ENCODE measurements at places on chromosomes 1 and 21. TPM values are rescaled to one million over a fixed set of nuclear protein-coding genes. Genes with fewer than 3 reads are reported as not detected.

DNA sequence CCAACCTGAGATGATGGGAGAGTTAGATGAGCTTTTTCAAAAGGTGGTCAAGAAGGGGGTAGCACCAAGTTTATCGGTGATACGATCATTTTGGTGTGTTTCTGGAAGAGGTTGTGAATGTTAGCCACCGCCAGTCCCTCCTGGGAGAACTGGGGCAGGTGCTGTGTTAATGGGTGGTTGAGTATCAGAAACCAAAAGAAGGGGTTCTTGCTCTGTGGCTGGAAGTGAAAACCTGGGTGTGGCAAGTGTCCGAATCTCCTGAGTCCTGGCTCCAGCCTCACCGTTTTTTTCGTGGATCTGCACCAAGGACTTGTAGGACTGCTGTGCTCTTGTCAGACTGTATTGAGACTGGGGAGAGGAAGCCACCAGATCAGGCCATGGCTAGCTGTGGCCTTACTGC lies 7.8 kb downstream of the UBE2Q1 start:
- H3K4me3 ChIP-seq = no peak overlapping the region
- H3K27ac ChIP-seq = no peak overlapping the region
- no peak for DNase-seq
- H3K4me1 ChIP-seq = no peaks in the 10 kb centered on the region

GRCh38 chr1:39623053-39623452 lies 16.4 kb downstream of the HEYL start:
- peaks cover 21% of the 10 kb centered on the region for H3K27me3 ChIP-seq
- no peaks in the 10 kb centered on the region for H3K4me1 ChIP-seq
- no peak for DNase-seq
- no peak overlapping the region for H3K4me3 ChIP-seq

DNA sequence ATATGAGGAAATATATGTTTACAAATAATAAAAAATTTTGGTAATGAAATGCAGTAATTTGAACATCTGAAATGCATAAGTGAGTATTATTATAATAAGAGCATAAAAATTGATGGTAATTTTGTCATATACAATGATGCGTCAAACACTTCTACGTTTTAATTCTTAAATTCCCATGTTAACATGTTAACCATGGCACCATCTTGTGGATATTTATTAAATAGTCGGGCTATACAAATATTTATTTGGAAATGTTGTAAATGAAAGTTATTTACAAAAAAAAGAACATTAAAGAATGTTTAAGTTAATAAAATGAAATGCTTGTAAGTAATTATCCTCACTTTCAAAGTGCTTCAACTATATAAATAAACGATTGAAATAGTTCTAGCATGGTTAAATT lies 57.2 kb upstream of the C1orf185 start:
- no peak overlapping the region for H3K4me3 ChIP-seq
- no peak overlapping the region for H3K27ac ChIP-seq

DNA sequence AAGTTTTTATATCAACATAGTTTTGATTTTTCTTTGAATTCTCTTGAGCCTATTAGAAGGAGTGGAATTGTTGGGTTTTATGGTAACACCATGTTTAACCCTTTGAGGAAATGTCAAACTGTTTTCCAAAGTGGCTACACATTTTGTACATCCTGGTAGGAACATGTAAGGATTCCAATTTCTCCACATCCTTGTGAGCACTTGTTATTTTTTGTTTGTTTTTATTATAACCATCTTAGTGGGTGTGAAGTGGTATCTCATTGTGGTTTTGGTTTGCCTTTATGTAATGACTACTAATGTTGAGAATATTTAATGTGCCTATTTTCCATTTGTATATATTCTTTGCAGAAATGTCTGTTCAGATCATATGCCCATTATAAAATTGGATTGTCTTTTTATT lies 120.5 kb downstream of the FGGY start:
- no peaks in the 10 kb centered on the region for H3K27me3 ChIP-seq
- H3K27ac ChIP-seq = no peak overlapping the region
- DNase-seq = no peak
- H3K36me3 ChIP-seq = no peaks in the 10 kb centered on the region
- H3K4me3 ChIP-seq = no peak overlapping the region
- H3K4me1 ChIP-seq = no peaks in the 10 kb centered on the region

- H3K4me3 ChIP-seq = no peak overlapping the region
- no peaks in the 10 kb centered on the region for H3K27me3 ChIP-seq
- H3K4me1 ChIP-seq = no peaks in the 10 kb centered on the region
- DNase-seq = no peak
Observed at GRCh38 chr1:8251635-8252034, 66.3 kb upstream of the SLC45A1 start.

FCRL1 gene
- total RNA-seq = not detected

MYOG gene
- not detected for total RNA-seq

DNA sequence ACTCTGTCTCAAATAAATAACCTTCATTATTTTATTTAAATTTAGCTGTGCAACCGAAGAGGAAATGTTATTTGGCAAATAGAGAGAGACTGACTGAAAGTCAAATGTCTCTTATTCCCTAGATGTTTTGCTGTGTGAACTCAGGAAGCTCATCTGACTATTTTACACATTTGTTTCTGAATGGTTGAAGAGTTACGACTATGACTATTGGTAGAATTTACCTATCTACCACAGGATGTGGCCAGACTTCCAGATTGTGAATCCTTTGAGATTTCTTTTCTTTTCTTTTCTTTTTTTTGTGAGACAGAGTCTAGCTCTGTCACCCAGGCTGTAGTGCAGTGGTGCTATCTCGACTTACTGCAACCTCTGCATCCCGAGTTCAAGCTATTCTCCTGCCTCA lies 5.3 kb upstream of the SDE2 start:
- no peak overlapping the region for H3K27ac ChIP-seq
- peaks cover 22% of the 10 kb centered on the region for H3K4me1 ChIP-seq
- H3K36me3 ChIP-seq = no peaks in the 10 kb centered on the region

- DNase-seq = no peak
- H3K4me3 ChIP-seq = no peak overlapping the region
- no peak overlapping the region for H3K27ac ChIP-seq
- no peaks in the 10 kb centered on the region for H3K36me3 ChIP-seq
- no peaks in the 10 kb centered on the region for H3K4me1 ChIP-seq
- no peaks in the 10 kb centered on the region for H3K27me3 ChIP-seq
Observed at GRCh38 chr1:42784547-42784945, 245 bp upstream of the TMEM269 start.

- no peak overlapping the region for H3K4me3 ChIP-seq
- no peaks in the 10 kb centered on the region for H3K4me1 ChIP-seq
- no peaks in the 10 kb centered on the region for H3K36me3 ChIP-seq
- H3K27me3 ChIP-seq = no peaks in the 10 kb centered on the region
- no peak for DNase-seq
Observed at GRCh38 chr1:25556791-25557476, 13.5 kb downstream of the LDLRAP1 start.

FCN3 gene
- not detected for total RNA-seq

GRCh38 chr1:9129266-9130041 lies 552 bp upstream of the GPR157 start:
- peak overlapping the region; percentile 57 for H3K4me3 ChIP-seq
- H3K4me1 ChIP-seq = no peaks in the 10 kb centered on the region
- H3K27ac ChIP-seq = no peak overlapping the region
- peaks cover 28% of the 10 kb centered on the region for H3K27me3 ChIP-seq

DNA sequence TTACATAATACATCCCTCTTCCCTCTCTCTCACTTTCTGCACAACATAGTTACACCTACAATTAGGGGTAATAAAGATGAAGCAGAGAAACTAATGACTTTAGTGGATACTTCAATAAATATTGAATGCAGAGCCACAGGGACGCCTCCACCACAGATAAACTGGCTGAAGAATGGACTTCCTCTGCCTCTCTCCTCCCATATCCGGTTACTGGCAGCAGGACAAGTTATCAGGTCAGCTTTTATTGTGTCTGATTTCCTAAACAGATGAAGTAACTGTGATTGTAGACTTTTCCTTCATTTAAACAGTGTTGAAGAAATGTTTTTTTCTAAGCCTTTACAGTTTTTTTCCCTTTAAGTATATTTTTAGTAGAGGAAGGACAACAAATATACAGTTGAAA lies 281.6 kb downstream of the TPR start:
- no peaks in the 10 kb centered on the region for H3K36me3 ChIP-seq
- no peak overlapping the region for H3K27ac ChIP-seq
- H3K27me3 ChIP-seq = no peaks in the 10 kb centered on the region
- H3K4me1 ChIP-seq = peaks cover under 1% of the 10 kb centered on the region
- H3K4me3 ChIP-seq = no peak overlapping the region

DNA sequence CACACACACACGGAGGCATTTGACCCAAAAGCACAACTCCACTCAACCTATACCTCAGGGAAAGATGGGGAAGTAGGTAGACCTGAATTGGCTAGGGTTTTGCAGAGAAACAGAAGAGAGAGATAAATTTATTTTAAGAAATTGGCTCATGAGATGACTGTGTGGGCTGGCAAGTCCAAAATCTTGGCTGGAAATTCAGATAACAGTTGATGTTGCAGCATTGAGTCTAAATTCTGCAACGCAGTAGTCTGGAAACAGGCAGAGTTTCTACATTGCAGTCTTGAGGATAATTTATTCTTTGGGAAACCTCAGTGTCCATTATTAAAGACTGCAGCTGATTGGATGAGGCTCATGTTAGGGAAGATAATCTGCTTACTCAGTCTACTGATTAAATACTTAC lies 4.3 kb upstream of the LCE2B start:
- H3K36me3 ChIP-seq = no peaks in the 10 kb centered on the region
- H3K27ac ChIP-seq = no peak overlapping the region
- no peaks in the 10 kb centered on the region for H3K4me1 ChIP-seq
- H3K4me3 ChIP-seq = no peak overlapping the region
- DNase-seq = no peak

ACTL8 gene
- total RNA-seq = 0.15 TPM

DNA sequence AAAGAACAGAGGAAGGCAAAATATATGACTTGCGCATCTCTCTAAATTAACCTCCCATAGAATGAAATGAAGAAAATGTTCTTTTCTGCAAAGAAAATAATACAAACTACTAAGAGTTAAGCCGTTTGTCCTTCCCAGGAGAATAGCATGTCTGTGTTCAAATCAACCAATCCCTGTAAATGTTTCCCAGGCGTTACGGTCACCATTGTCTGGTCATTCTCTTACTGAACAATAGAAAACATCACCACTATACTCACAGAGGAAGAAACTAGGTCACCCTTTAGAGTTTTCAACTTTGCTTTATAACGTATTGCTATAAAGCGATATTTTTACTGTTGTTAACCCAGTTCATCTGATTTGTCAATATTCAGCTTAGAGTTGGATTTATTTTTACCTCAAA lies 34.1 kb downstream of the COL11A1 start:
- no peak overlapping the region for H3K4me3 ChIP-seq
- no peaks in the 10 kb centered on the region for H3K27me3 ChIP-seq
- H3K36me3 ChIP-seq = peaks cover 13% of the 10 kb centered on the region
- peaks cover 20% of the 10 kb centered on the region for H3K4me1 ChIP-seq
- peak; percentile 5 for DNase-seq

GRCh38 chr1:201355471-201355870 lies 22.0 kb downstream of the TNNT2 start:
- H3K36me3 ChIP-seq = no peaks in the 10 kb centered on the region
- no peak for DNase-seq
- no peaks in the 10 kb centered on the region for H3K4me1 ChIP-seq
- no peak overlapping the region for H3K4me3 ChIP-seq

DNA sequence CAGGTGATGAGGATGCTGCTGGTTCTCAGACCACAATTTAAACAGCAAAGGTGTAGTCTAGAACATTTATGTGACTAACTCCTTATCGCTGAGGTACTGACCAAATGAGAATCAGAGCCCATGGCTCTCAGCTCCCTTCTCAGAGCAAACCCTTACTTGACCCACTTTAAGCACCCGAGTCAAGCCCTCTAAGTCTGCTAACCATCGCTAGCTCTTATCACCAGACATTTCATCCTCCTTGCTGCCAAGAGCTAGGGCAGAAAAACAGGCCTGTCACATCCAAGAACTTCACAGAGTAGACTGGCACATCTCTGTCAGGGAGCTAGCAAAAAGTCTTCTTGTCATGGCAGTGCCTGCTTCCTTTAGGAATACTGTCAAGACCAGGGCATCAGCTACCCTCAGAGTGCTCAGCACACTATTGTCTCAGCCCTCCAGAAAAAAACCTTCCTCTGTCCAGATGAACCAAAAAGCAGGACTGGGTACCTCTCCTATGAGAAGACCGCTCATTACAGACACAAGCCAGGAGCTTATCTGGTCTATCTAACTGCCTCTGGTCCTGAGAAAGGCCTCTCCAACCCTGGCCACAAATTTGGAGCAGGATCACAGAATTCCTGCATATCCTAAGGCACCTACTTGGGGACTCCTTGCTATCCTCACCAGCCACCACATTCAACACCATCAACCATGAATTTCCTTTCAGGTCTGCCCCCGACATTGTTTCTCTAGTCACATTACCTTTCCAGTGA lies 26.2 kb downstream of the ERI3 start:
- no peaks in the 10 kb centered on the region for H3K27me3 ChIP-seq
- no peak overlapping the region for H3K4me3 ChIP-seq
- no peaks in the 10 kb centered on the region for H3K36me3 ChIP-seq
- DNase-seq = no peak
- H3K27ac ChIP-seq = no peak overlapping the region

GRCh38 chr1:65260851-65261473 lies 48.4 kb upstream of the DNAJC6 start:
- H3K4me3 ChIP-seq = no peak overlapping the region
- no peaks in the 10 kb centered on the region for H3K36me3 ChIP-seq
- no peak for DNase-seq

- no peak overlapping the region for H3K4me3 ChIP-seq
- no peak overlapping the region for H3K27ac ChIP-seq
- H3K27me3 ChIP-seq = no peaks in the 10 kb centered on the region
- no peaks in the 10 kb centered on the region for H3K4me1 ChIP-seq
- no peaks in the 10 kb centered on the region for H3K36me3 ChIP-seq
- DNase-seq = no peak
Observed at GRCh38 chr1:55500601-55501000, 285.4 kb upstream of the USP24 start.

DNA sequence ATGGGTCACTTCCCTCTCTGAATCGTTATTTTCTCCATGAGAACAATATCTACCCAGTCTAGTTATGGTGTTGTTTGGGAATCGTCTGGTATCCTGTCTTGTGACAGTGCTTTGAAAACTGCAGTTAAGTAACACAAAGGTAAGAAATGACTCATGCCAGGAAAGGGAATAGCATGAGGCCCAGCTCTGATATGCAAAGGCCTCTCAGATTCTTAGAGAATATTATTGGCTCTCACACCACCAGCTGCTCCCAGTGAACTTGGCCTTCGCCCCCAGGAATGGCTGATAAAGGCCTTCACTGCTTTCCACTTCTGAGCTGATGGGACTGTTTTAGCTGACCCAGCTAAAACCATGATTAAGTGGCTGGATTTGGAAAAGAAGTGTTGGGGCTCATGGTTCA lies 27.1 kb downstream of the NEK2 start:
- H3K36me3 ChIP-seq = no peaks in the 10 kb centered on the region
- DNase-seq = no peak
- H3K27me3 ChIP-seq = no peaks in the 10 kb centered on the region
- H3K4me1 ChIP-seq = no peaks in the 10 kb centered on the region
- H3K27ac ChIP-seq = no peak overlapping the region

Data from neural progenitor cell (in vitro differentiated cells).